ENCODE measurements at places on chromosomes 1 and 21. TPM values are rescaled to one million over a fixed set of nuclear protein-coding genes. Genes with fewer than 3 reads are reported as not detected.

Gene PLPP3
- 127 TPM for polyA plus RNA-seq

Gene IFNLR1
- 0.12 TPM for polyA plus RNA-seq

Gene FOXJ3
- polyA plus RNA-seq: 40.5 TPM

Gene ALX3
- not detected for polyA plus RNA-seq

Gene KCNJ15
- polyA plus RNA-seq: 0.23 TPM

Gene FOXD3
- polyA plus RNA-seq: 10.6 TPM

Gene KCNE2
- 0.75 TPM for polyA plus RNA-seq

Gene VTCN1
- 0.22 TPM for polyA plus RNA-seq

Gene TMEM54
- polyA plus RNA-seq: 5.7 TPM

Gene RBM11
- not detected for polyA plus RNA-seq

Gene NPHS2
- polyA plus RNA-seq: not detected

DNA sequence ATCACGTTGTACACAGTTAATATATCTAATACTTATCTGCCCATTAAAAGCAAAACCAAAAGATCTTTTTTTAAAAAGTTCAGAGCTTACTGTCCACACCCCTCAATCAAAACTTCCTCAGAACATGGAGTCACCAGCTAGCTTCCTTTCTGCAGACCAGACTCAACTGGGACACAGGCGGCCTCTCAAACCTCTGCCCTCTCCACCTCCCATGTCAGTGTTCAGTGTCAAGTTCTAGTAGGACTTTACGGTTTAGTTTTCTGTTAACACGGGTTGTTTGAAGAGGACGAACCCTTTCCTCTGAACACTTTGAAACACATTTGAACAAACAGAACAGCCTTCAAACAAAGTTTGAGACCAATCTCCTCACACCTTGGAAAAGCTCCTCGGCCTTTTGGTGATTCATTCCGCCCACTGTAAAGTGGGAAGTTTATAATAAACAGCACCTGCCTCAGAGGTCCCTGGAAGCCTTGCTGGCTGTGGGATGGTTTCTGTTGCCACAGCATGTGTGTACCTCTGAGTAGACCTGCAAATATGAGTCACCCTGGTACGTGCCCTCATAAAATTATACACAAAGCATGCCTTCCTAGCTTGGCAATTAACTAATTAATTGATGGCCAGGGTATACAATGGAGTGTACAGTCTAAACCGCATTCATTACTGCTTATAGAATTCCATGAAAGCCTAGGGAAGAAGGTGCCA is 48.4 kb upstream of the SIPA1L2 start:
- no peak for DNase-seq

GRCh38 chr21:33478935-33479678 is 667 bp downstream of the TMEM50B start:
- DNase-seq: peak; percentile 29

- DNase-seq: peak; percentile 64
Measured at GRCh38 chr1:8879922-8880676, 1.6 kb upstream of the ENO1 start.

DNA sequence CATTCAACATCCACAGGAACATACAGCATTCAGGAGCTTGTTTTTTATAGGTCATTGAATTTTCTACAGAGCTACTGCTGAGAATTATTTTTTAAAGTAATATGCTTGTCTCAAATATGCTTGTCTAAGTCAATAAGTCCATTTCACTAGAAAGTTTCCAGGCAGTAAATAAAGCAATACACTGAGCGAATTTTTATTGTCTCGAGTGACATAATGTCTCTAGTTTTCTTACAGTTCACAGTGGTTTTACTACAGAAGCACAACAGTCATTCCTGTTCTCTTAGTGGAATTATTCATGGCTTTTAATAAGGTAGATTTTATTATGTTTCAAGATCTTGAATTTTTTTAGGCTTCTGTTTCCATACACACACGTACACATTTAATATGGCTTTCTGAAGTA is 83.8 kb downstream of the HS2ST1 start:
- no peak for DNase-seq

DNA sequence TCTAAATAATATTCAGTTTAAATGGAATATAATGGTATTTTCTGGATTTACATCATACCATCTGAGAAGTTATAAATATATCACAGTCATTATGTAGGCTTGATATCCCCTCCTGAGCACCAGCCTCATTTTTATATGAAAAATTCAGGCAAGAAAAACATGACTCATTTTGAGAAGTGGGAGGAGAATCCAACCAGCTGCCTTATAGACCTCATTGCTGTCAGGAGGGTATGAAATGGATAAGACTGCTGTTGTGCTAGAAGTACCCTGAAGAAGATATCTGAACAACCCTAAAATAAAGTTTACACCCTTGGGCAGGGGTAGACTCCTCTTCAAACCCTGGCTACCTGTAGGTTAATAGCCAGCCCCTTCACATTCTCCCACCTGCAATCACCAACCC is 8.8 kb downstream of the GIPC2 start:
- DNase-seq: no peak

DNA sequence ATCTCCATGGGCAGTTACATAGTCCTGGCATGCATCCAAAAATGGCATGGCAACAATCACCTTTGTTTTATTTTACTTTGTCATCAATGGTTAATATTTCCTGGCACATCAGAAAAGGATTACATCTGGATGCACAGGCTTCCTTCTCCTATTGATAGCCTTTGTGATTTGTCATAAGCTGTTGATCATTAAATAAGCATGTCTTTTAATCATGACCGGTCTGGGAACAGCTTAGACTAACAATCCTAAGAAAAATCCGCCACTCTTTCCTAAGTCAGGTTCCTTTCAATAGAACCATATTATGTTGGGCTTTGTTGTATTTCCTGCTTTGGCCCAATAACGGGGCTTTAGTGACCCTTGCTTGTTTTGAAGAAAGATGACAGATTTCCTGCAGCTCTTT is 330.6 kb downstream of the DUSP10 start:
- no peak for DNase-seq

- DNase-seq: no peak
Measured at GRCh38 chr21:42699196-42699595, 45.8 kb downstream of the PDE9A start.

DNA sequence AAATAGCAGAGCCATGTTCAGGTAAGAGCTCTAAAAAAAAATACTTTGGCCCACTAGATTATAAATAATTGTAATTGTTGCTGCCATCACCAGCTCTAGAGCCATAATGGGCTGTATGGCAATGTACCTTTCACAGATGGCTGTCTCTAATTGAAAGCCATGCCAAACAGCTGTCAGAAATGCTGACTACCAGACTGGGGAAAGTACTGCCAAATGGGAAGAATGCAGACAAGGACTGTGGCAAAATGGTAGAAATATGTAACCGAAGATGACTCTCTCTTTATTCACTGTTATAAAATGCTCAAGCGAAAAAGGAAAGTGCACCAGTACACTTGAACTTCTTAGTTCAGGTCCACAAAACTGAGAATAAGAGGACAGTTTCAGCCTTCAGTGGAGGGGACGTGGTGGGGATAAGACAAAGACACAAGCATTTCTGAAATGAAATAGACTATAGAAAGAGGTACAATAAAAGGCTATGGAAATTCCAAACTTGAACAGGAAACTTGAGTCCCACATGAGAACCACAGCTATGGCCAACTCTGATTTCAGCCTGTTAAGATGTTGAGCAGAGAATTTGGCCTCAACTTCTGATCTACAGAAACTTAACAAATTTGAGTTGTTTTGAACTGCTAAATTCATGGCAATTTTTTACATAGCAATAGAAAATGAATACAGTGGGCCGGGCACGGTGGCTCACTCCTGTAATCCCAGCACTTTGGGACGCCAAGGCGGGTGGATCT is 46.5 kb upstream of the LPGAT1 start:
- peak; percentile 40 for DNase-seq

GRCh38 chr1:247115545-247115944 is 11.4 kb upstream of the ZNF669 start:
- DNase-seq: no peak

- DNase-seq: no peak
Measured at GRCh38 chr1:212218911-212219310, 66.3 kb upstream of the PPP2R5A start.

GRCh38 chr21:34196996-34197395 is 123.6 kb downstream of the MRPS6 start:
- no peak for DNase-seq

DNA sequence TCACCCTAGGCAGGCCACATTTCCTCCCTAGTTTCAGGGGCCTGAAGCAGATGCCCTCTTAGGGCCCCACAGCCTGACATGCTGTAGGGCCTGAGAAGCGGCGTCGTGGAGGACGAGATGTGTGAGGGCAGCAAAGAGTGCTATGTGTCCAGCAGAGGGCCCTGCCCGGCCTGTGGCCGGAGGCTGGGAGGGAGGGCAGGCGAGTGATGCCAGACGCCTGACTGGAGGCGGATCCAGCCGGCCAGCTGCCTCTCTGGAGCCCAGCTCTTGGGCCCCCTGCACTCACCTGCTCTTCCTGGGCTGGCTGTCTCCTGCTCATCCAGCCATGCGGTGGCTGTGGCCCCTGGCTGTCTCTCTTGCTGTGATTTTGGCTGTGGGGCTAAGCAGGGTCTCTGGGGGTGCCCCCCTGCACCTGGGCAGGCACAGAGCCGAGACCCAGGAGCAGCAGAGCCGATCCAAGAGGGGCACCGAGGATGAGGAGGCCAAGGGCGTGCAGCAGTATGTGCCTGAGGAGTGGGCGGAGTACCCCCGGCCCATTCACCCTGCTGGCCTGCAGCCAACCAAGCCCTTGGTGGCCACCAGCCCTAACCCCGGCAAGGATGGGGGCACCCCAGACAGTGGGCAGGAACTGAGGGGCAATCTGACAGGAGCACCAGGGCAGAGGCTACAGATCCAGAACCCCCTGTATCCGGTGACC is at the start of gene GPR37L1:
Gene GPR37L1, plus strand, starts transcription at position 279 of the 697 bp plus-strand sequence. Its CDS starts 47 bp downstream, at position 326.
- DNase-seq: no peak

DNA sequence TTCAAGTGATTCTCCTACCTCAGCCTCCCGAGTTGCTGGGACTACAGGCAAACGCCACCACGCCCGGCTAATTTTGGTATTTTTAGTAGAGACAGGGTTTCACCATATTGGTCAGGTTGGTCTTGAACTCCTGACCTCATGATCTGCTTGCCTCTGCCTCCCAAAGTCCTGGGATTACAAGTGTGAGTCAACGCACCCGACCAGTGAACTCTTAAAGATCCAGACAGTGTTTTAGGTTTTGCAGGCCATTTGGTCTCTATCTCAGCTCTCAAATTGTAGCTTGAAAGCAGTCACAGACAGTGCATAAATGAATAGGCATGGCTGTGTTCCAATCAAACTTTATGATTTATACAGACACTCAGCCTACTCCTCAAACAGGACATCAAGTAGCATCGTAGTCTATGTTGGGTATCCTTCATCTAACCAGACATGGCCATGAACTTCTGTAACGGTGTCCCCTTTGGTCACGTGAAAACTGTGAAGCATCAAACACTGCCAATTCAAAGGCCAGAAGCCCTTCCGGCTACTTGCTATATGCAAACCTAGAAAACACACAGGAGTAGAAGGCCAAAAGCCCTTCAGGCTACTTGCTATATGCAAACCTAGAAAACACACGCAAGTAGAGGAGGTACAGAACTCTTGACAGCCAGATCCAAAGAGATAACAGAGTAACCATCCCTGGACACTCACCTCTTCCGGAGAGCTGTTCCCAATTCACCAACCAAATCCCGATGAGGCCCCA is 3.1 kb downstream of the FUCA1 start:
- no peak for DNase-seq

DNA sequence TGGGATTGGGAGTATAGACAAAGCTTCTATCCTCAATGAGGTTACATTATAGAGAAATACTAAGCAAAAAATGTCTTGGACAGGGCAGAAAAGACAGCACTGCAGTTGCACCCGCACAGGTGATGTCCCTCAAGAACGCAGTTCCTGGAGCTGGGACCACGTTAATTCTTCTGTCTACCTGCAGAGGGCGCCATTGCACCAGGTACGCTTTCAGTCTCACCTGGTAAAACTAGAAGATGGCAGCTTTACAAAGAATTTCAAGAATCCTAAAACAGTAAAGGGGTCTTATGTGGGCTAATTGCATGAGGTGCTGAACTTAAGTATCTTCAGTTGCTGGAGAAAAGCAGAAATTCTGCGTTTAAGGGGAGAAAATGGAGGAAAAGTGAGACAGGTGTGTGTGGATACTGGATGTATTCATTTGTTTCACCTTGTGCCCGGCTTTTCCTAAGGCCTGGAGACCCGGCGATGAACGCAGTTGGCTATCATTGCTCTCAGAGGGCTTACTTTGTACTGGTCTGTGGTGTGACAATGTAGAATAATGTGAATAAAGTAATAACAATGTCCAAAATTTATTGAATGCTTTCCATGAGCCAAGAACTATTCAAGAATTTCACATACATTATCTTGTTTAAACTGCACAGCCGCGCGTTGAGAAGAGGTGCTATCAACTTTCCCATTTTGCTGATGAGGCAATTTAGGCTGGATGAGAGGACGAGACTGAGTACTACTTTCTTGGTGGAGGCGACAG is 276.3 kb upstream of the GREM2 start:
- no peak for DNase-seq

DNA sequence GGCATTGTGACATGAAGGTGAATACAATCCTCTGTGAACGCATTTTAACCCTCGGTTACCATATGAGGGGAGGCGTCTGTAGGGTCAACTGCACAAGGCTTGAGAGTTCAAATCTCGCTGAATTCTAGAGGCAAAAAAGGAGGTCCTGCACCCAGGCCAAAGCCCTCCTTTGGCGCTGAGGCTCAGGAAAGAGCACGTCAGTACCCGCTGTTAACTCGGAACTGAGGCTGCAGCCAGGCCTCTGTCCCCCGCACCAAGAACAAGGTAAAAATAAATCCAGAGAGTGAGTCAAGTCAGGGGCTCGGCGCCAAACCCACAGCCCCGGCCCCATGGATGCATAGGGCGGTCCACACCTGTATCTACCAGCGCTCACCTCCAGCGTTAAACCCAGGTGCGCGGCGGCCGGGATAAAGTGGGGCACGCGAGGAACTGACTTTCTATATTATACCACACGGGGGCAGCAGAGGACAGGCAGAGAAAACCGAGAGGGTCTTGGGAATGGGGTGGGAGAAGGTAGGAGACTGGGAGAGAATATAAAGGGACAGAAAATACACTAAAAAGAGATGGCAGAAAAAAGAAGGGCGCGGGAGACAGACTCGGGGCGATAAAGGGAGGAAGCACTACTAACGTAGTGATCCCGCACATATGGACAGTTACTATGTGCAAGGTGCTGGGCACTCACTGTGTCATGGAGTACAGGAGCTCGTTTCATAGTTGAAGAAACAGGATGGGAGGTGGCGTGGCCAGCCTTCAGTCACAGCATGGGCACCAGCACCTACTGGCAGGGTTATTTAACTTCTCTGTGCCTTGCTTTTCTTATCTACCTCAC is 54.9 kb downstream of the DMRTA2 start:
- DNase-seq: peak; percentile 21

GRCh38 chr1:206066479-206067171 is 13.7 kb downstream of the RHEX start:
- DNase-seq: no peak
